ENCODE measurements at places on chromosomes 7 and 10.

- DNase-seq: no peak
Measured at GRCh38 chr10:56319386-56319785, 41.7 kb downstream of the ZWINT start.

- DNase-seq: peak; percentile 17
Measured at GRCh38 chr7:82183634-82184033, 259.9 kb downstream of the CACNA2D1 start.

GRCh38 chr10:105062951-105063350 lies 421.9 kb downstream of the SORCS3 start:
- DNase-seq: no peak

- peak; percentile 98 for DNase-seq
Measured at GRCh38 chr7:71633551-71634008, 501.6 kb downstream of the GALNT17 start.

GRCh38 chr7:63087575-63088190 lies 911.0 kb upstream of the ZNF722 start:
- no peak for DNase-seq

GRCh38 chr10:68032113-68032512 lies 43.0 kb downstream of the HERC4 start:
- DNase-seq: no peak

- peak; percentile 78 for DNase-seq
Measured at GRCh38 chr10:86225103-86225782, 141.4 kb downstream of the GRID1 start.

DNA sequence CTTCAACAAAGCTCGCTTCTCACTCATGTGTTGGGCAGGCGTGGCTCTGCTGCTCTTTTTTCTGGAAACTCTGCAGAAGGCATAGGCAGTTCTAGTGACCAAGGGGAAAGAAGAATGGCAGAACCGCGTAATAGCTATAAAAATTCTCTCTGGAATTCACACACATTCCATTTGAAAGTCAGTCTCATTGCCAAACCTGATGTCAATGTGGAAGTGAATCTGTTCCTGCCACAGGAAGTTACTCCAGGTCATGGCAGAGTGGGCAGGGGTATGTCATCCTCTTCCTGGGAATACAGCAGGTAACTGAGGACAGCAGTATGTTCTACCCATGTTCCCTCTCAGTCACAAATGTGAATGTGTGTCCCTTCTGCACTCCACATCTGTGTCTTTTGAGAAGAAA lies 8.2 kb upstream of the PAXIP1 start:
- DNase-seq: no peak

GRCh38 chr10:75127471-75127870 lies 16.0 kb downstream of the SAMD8 start:
- peak; percentile 46 for DNase-seq

GRCh38 chr7:159148430-159149395 lies 4.0 kb upstream of the VIPR2 start:
- DNase-seq: no peak

- no peak for DNase-seq
Measured at GRCh38 chr10:133379801-133380666, 972 bp downstream of the PAOX start.

- peak; percentile 20 for DNase-seq
Measured at GRCh38 chr7:30433082-30433481, 45.5 kb downstream of the NOD1 start.

- DNase-seq: no peak
Measured at GRCh38 chr7:92877367-92877766, 41.0 kb upstream of the CDK6 start.

GRCh38 chr10:71390921-71391690 lies 5.6 kb upstream of the CDH23 start:
- DNase-seq: no peak

DNA sequence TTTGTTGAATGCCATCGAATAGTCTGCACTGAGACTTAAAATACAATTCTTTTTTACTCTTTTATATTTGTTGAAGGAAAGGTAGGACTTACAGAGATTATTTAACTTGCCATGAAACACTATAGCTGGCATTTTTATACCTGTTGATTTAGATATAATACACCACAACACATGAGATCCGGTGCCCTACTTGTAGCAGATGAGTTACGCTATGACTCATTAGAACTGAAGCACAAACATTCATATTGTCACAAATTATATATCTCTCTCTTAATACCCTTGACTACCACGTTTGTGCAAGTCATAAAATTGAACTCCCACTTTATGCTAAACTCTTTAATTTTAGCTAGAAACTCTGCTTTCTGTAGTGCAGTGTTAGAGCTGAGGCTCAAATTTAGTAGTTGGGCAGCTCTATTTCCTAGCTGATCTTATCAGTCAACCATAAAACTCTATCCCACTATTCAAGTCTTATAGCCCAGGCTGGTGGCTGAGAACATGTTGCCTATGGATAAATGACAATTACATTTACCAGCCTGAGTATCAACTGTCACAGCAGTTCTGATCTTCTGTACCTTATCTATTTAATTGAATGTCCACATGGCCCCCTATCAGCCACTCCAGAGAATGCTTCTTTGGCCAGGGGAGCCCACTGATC lies 137.4 kb upstream of the SEMA3D start:
- DNase-seq: no peak

DNA sequence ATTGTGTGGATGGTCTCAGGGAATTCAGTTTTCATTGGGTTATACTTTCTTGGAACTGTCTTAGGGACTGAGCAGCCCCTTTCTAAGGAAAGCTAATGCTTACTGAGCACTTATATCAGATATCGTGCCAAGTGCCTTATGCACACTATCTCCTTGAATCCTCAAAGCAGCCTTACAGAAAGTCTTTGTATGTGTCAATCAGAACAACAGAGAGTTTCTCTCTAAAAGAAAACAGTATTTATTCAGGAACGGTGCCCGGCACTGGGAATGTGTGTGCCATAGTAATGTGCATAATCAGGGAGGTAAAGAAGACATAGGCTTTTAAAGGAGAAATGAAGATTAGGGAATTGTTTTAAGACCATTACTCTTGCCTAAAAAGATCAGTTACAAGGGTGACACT lies 17.3 kb downstream of the ANTXRL start:
- no peak for DNase-seq

DNA sequence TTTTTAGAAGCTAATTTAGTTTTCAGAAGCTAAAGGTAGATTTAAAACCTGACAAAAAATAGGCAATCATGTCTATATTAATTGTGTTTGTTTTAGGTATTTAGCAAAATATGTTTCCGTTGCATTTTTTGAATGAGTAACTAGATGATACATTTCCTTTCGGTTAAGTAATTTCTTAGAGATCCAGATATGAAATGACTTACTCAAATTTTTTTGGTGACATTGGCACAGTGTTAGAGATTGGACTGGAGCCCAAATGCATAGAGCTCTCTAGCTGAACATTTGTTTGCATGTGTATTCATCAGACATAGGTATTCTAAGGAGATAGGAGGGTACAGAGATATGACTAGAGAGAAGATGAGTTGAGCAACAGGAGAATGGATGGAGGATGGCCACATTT lies 1.9 kb downstream of the BUB3 start:
- peak; percentile 42 for DNase-seq

DNA sequence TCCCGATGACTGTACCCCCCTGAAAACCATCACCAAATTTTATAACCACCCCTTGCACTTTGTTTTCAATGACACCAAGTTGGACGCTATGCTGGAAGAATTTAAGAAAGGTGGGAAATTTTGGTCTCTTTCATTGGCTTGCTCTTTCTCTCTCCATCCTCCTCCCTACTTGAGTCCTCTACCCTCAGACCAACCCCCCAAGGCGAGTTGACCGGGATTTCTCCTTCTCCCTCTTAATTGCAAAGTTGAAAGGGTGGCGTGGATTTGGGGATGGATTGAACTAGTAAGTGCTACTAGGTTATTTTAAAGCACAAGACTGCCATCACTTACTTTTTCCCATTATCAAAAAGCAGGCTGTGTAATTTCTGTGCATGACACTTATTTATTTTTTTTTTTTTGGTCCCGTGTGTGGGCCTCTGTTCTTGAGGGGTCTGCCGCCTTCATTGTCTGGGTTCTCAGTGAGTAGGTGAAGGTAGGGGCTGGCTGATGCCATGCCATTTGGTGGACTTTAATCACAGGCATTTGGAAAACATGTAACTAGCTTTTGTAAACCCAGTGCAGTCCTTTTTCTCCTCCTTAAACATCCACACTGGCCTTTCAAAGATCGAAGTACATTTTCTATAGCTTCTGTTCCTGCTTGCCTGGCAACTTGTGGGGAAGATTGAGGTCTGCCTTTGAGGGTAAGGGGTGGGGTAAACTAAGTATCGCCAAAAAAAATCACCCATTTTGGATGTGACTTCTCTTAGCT lies 2.1 kb downstream of the CNNM2 start:
- DNase-seq: no peak

DNA sequence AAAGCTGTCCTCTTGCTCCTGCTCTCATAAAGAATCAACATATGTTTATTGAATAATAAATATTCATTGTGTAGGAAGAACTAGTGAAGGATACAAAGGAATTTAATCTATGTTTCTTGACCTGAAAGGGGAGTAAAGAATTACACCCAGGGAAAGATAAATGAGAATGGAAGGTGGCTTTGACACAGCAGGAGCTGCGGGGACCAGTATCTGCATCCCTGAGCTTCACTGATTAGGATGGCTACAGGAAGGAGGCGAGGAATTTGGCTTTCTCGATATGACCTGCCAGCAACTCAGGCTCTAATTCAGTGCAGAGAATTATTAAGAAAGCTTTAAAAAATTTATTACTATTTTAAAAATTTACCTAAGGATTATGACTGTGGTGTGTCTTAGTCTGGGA lies 194.6 kb downstream of the SEC23IP start:
- DNase-seq: no peak

DNA sequence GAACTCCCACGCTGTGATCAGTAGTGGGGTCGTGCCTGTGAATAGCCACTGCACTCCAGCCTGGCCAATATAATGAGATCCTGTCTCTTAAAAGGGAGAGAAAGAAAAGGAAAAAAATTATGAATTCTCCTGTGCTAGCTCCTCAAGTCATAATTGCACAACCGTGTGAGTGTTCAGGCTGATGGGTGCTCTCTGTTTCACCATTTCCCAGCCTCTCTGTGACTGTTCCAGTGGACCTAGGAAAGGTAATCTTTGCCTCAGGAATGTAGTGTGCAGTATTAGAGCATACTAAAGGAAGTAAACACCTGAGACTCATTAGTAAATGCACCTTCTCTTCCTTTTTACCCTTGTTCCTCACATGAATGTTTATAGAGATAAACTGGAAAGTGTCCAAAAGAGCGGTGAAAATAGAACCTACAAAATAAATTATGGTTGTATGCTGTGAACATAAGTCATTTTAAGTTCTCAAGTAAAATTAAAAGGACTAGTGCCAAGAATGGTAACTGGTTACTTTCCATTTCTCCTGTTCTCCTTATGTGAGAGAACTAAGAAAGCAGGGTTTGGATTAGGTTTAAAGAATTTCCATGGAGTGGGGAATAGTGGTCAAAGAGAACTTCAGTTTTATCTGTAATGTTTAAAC lies 42.7 kb downstream of the INPP5F start:
- DNase-seq: no peak

DNA sequence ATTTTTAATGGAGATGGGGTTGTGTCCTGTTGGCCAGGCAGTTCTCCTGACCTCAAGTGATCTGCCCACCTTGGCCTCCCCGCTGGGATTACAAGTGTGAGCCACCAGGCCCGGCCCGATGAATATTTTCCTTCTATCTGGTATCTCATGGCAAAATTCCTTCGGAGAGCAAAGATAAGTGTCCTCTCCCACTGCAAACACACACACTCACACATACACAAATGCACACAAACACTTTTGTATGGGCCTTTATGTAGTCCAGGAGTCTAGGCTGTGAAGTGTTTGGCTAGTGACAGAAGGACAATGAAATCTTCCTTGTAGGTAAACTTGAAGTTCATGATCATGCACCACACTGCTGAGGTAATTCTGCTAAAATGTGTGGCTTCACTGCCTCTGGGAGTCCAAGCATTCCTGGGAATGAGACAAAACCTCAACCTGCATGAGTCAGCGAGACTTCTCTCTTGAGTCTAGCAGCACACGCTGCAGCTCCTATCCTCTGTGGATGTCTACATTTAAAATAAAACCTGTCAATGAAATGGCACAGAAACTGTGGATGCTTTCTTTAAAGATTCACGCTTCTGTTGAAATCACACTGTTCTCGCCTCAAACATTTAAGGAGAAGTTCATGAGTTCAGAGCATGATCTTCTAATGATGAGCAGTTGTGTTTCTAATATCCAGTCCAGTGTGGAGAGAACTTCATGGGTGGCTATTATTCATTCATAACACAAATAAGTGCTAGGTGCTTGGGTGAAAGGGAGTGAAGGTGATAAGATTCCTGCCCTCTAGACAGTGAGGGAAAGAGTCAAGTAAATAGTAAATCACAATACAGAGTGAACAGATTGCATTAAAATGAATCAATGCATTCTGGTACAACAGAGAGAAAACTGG lies 96.5 kb downstream of the NRP1 start:
- peak; percentile 97 for DNase-seq

GRCh38 chr10:29751240-29751639 lies 116.5 kb upstream of the SVIL start:
- DNase-seq: no peak

DNA sequence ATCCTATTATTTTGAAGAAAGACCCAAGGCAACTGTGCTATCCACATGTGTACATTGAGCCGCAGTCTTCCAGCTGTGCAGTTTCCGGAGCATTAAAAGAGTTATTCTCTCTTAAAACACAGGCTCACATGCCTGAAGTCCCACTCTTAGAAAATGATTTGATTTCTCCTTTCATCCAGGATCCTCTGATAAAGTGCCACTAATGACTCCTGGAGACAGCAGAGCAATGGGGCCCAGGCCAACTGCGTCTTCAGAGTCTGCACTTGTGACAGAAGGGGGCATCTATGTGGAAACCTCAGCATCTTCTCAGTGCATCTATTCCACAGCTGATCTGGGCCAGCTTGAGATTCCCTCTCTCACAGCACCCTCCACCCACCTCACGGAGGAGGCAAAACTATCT lies 482.1 kb upstream of the AKR1E2 start:
- peak; percentile 57 for DNase-seq

GRCh38 chr10:78995987-78996791 lies 72.6 kb upstream of the ZMIZ1 start:
- no peak for DNase-seq

DNA sequence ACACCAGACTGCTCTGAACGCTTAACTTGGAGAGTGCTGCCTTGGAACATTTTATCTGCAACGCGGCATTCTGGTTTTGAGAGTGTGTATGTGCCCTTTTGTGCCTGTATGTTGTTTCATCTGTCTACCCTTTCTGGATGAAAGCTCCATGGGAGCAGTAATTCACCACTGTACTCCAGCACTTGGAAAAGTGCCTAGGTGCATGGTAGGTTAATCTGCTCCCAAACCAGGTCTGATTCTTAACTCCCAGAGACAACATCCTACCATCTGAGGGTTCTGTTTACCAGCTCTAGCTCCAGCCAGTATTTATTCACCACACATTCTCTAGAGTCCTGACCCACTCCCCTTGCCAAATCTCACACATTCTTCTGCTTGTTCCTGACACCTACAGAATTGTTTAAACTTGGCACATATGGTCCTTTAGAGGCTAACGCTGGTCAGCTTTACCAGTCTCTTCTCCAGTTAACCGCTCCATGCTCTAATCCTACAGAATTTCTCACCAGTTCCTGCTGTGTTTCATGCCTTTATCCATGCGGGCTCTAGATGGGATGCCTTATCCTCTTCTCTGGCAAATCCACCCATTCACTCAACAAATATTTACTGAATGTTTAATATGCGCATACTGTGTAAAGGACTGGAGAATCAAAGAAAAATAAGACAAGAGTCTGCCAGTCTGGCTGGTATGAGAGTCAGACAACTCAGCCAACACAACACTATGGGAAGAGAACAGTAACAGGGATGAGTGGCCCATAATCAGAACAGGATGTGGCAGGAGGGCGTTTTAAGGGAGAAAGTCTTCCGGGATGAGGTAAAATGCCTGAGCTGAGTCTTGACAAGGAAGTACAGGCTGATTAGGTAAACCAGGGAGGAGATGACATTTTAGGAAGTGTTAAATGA lies 46.3 kb downstream of the MTPN start:
- peak; percentile 87 for DNase-seq

Measured in fibroblast of skin of scalp (primary cell).